ENCODE measurements at places on chromosomes 1 and 21. TPM values are rescaled to one million over a fixed set of nuclear protein-coding genes. Genes with fewer than 3 reads are reported as not detected.

ANXA9 gene
- total RNA-seq = not detected

CLCA4 gene
- not detected for total RNA-seq

TRIM17 gene
- total RNA-seq = not detected

IL10RB gene
- 17.1 TPM for total RNA-seq

IPO9 gene
- 7.2 TPM for total RNA-seq
